Fibroblast of skin of right quadriceps (primary cell): ENCODE measurements at places on chromosomes 7 and 10.

DNA sequence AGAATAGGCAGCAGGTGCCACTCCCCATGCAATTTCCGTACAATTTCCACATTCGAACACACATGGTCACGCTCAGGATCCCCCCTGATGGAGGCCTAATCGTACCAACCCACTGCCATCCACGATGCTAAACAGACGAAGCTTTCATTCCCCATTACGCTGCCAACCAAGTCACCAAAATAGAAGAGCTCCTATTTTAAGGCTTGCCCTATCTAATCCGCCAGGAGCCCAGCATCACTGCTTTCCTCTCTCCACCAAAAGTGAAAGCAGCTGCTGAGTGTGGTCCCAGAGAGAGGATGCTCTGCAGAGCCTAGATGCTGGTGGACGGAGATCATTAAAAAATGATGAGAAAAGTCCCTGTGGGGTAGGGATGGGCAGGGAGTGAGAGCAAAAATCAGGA is 43.3 kb downstream of the HSPA12A start:
- DNase-seq: no peak

- DNase-seq: no peak
Measured at GRCh38 chr10:55495555-55495954, 694.5 kb upstream of the PCDH15 start.

DNA sequence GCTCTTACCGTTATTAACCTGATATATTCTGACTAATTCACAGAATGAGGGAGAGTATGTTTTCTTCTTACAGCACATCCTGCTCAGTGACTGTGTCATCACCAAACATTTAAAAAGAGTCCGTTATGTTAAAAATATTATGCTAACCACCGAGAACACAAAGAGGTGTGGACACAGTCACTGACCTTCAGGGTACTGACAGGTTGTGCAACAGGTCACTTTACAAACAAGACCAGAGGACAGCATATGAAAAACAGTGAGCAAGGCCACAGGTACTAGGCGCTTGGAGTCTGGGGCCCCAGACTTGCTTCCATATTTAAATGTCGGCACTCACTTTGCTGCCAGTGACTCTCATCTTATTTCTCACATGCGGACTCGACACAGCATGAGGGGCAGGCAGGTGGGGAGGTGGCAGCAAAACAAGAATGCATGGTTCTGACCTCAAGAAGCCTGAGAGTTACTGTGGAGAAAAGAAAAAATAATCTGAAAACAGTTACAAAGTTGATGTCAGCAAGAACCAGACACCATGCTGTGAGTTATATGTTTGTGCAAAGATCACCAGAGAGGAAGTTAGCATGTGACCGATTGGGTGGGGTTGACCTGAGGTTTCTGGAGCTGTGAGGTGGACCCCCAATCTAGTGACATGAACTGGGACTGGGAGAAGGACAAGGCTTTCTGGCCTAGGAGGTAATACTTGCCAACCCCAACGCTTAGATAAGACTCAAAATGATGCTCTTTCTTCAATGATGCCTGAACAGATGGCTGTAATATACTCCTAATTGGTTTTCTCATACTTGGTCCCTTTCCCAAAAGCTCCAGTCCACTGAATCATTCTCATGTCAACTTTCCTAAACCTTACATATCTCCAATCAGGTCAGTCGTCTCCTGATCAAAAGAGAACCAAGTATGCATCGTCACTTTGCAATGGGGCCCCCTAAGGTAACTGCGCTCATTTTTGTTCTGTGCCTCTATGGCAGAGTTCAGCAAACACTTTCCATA is 102.4 kb downstream of the HIPK2 start:
- peak; percentile 51 for DNase-seq

DNA sequence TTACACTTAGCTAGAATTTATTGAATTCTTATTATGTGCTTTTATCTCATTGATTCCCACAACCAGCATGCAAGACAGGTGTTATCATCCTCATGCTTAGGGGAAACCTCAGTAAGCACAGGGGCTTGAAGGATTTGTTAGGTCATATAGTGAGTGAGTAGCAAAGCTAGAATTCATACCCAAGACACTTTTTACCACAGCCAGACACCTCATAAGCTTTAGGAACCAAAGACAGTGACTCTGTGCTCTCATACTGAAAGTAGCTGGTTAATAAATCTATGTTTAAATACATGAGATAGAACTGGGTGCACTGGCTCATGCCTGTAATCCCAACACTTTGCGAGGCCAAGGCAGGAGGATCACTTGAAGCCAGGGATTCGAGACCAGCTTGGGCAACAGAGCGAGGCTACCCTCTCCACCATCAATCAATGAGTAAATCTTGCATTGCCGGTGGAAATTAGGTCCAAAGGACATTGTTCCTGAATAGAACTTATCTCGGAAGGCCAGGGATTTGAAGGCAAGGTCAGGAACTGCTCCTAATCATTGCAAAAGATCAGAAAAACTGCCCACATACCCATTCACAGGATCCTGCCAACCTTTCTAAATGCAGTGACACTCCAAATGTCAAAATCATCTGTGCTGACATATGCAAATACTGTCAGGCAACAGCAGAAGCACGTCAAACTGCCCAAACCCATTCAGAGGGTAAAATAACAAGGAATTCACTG is 523.5 kb downstream of the PARD3 start:
- no peak for DNase-seq

DNA sequence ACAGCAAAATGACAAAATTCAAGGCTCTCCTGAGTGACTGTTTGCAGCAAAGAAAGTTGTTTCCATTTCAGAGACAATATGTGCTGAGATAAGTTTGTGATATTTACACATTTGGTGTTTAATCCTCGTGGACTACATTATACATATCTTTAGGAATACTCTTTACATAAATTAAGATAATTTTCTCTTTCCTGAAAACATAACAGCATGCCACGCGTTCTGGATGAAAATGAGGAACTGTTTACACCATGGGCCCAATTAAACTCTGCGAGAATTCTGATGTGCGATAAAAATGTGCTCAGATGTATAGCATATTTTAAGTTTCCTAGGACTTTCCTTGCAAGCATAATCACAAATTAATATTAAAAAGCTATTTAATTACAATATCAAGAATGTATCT is 26.4 kb downstream of the PTPRE start:
- no peak for DNase-seq

DNA sequence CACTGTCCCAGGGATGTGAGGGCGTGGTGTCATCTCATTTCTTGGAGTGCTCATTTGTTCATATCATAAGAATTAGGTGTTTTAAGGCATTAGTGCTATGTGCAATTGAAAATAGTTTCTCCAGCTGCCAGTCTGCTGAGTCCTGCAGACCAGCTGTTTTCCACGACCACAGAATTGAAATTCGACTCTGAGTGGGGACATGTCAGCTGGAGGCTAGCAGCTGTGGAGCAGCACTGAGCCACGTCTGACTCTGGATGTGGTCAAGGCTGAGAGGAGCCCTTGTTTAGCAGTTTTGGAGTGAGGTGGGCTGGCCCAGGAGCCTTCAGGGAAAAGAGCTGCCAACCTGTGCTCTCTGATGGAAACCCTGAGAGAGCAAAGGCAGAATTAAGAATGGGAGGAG is 156.3 kb upstream of the GRB10 start:
- no peak for DNase-seq

DNA sequence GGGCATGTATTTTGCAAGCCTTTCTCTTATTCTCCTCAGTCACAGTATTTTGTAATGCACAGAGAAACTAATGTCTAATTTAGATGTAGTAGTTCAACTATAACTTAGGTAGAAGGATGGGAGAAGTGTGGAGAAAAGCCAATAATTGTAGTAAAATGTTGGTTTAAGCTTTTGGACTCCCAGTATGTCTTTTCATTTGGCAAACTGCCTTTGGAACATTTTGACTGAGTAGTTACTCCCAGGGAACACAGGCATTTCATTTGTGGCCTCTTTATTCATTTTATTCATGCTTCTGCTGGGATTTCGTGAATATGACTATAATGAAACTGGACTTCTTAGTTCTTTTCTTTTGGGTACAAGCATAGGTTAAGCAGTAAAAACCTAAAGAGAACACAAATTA is 79.0 kb downstream of the EXOC4 start:
- peak; percentile 3 for DNase-seq

- no peak for DNase-seq
Measured at GRCh38 chr7:39967406-39968161, 17.5 kb downstream of the CDK13 start.

DNA sequence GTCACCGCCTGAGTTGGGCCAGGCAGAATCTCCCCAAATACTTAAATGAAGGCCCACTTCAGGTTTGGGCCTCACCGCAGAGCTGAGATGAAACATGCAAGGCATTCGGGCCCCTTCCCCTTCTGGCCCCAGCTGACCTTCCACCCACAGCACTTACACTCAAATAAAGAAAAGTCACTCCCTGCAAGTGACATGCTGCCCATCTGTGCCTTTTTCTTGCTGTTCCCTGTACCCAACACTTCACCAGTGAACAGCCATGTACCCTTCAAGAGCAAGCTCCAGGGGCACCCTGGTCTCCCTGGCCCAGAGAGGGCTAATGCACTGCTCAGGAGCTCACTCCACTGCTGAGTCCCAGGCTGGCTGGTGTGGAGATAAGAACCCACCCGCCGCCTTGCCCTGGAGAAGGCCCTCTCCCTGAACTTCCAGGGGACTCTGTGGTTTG is 40.7 kb downstream of the ZCCHC24 start:
- no peak for DNase-seq

DNA sequence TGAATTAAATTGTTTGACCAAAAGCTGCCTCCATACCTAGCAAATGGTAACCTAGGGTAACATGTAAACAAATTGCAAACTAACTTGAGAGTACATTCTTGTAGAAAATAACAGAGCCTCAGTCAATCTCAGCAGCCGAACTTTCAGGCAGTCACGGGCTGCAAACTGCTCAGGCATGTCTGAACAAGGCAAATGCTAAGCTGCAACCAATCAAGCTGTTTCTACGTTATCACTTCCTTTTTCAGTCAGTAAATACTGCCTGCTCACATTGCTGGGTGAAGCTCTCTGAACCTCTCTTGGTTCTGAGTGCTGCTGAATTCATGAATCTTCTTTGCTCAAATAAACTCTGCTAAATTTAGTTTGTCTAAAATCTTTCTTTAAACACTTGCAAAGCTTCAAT is 1212.4 kb downstream of the SORCS1 start:
- DNase-seq: peak; percentile 28

DNA sequence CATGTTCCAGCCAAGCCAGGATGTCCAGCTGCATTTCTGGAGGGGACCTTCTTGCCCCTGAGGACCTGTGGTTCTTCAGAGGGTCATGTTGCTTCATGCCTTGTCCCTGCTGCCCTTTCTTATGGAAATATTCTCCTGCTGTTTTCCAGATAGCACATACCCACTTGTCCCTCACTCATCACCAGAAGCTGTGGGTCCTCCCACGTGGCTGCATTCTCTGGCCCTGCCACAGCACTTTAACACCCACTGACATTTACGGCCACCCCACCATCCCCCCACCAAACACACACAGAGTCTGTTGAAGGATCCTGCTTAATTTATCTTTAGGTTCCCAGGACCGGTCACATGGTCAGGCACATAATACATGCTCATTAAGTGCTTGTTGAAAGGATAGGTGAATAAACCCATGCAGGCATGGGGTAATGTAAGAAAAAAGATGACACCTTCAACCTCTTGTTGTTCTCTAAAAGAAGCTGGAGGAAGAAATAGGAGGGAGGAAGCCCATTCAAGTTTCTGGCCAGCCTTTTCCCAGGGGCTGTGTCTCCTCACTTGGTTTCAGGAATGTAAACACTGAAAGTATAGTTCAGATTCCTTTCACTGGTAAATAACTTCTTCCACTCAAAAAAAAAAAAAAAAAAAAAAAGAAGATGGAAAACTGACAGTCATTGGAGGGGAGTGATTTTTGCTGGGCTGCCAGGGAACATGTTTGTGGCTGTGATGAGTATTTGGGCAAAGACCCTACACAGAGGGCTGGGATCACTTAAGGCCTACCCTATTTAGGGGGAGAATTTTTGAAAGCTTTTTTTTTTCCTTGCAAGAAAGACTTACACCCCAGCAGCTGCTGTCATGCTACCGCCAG is 19.8 kb upstream of the BMPER start:
- peak; percentile 63 for DNase-seq

GRCh38 chr7:28144266-28144665 is 36.3 kb downstream of the JAZF1 start:
- DNase-seq: no peak

DNA sequence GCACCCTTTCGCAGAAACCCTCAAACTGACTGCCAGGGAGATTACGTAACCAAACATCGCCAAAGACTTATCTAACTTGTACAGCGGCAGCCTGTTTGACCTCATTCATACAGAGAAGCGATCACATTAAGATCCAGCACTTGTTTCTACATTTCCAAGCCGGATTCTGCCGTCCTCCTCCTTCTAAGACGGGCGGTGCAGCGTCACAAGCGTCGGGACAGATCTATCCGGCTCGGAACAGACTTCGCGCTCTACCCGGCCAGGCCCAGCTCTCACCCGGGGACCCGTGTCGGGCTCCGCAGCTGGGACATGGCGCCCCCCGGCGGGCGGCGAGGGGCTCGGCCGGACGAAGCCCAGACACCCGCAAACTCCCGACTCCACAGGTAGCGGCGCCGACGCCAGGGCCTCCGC is 373 bp downstream of the H2AZ2 start:
- DNase-seq: peak; percentile 82

- no peak for DNase-seq
Measured at GRCh38 chr7:142375710-142376313, 118.0 kb upstream of the PRSS58 start.

GRCh38 chr7:75878312-75878768 is 494 bp upstream of the RHBDD2 start:
- no peak for DNase-seq

DNA sequence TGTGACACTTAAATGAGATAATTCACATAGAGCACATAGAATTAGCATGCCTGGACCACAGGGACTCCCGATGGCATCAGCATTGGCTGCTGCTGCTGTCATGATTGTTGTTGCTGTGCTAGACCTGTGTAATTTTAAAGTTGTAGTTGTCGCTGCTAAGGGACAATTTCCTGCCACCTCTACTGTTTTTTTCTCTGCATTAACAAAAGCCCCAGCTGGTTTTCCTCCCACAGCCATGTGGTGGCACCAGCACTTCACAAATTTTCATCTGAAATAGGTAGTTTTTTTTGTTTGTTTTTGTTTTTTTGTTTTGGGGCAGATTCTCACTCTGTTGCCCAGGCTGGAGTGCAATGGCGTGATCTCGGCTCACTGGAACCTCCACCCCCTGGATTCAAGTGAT is 25.4 kb upstream of the PRXL2A start:
- DNase-seq: peak; percentile 15

GRCh38 chr10:69956741-69957230 is 95.9 kb upstream of the MACROH2A2 start:
- DNase-seq: no peak

DNA sequence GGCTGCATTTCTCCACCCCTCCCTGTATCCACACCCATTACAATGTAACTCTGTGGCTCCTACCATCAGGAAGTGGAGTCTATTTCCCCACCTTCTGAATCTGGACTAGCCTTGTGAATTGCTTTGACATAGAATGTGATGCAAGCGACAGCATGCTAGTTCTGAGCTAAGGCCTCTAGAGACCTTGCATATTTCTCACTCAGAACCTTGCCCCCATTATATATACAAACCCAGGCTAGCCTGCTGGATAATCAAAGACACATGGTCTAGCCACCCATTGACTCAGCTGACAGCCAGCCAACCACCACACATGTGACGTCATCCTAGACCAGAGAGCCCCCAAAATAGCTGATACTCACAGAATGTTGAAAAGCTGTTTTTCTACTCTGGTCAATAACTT is 77.9 kb downstream of the CCDC71L start:
- peak; percentile 93 for DNase-seq

GRCh38 chr7:142847353-142847752 is 7.5 kb upstream of the EPHB6 start:
- no peak for DNase-seq

- no peak for DNase-seq
Measured at GRCh38 chr7:92661651-92662050, 71.5 kb upstream of the FAM133B start.
